ENCODE measurements at places on chromosomes 11 and 22.
A peak's percentile ranks its signal among the peaks of the same experiment; 100 is the strongest.

DNA sequence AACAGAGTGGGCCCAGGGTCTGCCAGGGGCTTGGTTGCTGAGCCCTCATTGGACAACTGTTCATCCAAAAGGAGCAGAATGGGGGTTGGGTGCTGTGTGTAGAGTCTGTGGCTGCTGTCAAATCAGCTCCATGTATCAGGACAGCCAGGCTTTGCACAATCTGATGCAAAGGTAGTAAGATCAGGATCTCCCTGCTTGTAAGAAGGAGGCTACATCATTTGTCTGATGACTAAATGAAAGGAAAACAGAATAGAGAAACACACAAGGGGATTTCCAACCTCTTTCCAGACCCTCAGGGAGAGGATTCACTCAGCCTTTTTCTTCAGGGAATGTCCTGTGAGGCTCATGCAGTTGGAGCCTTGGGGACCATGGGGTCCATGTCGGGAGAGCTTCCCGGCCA is 7.2 kb downstream of the MICAL2 start:
- DNase-seq, result no peak

DNA sequence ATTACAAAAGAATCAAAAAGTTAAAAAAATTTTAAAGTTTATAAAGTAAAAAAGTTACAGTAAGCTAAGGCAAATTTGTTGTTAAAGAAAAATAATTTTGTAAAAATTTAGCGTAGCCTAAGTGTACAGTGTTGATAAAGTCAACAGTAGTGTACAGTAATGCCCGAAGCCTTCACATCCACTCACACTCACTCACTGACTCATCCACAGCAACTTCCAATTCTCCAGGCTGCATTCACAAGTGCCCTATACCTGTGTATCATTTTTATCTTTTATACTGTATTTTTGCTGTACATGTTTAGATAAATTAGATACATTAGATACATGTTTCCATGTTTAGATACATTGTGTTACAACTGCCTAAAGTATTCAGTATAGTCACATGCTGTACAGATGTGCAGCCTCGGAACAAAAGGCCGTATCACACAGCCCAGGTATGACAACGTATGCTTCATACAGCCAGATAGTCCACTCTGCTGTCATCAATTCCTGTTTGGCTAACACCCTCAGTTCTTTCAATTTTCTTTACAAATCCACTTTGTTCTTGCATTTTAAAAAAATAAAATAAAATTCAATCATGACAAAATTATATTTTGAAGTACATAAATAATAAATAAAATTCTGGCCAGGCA is 80.7 kb downstream of the RBFOX2 start:
- DNase-seq, result no peak

- no peak for DNase-seq
These were observed 65.8 kb downstream of the LRRC32 start for GRCh38 chr11:76604626-76605241.

DNA sequence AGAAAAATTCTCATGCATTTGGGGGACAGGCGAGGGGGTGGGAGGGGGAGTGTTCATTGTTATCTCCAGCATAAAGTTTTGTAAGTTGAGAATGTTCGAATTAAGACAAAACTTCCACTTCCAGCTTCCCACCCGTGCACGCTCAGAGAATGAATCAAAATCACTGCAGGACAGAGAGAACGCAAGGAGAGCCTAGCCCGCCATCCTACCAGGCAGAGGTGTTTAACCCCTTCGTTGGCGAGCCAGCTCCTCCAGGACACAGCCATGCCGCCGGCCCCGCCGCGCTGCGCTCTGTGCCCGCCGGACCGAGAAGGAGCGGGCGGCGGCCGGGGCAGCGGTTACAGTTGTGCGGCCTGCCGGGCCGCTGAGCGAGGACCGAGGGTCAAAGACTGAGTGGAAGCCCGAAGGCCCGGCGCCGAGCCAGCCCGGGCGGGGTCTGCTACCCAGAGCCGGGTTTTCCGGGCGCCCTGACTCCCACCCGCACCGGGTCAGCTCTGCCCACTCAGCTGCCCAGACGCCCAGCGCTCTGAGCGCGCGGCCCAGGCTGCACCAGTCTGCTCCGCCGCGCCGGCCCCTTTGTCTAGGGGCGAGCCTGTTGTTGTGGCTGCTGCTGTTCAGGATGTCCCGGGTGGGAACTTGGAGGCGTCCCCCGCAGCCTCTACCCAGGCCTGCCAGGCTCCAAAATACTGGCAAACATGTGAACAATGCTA is at the start of gene NOX4:
Gene NOX4 (minus strand): TSS at position 395 of the 710 bp plus-strand sequence. CDS start 129 bp downstream, at position 266.
- no peak for DNase-seq

DNA sequence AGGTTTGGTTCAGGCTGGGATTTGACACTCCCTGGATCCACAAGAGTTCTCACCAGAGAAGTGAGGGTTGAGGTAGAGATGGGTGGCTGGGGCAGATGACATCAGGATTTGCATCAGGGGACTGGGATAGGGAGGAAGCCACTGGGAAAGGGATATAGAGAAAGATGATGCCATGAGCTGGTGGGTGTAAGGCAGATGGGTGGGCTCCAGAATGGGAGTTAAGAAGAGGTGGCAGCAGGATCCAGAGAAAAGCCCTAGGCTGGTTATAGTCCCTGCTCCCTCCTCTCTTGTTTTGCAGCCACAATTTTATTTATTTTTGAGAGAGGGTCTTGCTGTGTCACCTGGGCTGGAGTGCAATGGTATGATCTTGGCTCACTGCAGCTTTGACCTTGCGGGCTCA is 1.8 kb upstream of the C1QTNF4 start:
- DNase-seq, result no peak

DNA sequence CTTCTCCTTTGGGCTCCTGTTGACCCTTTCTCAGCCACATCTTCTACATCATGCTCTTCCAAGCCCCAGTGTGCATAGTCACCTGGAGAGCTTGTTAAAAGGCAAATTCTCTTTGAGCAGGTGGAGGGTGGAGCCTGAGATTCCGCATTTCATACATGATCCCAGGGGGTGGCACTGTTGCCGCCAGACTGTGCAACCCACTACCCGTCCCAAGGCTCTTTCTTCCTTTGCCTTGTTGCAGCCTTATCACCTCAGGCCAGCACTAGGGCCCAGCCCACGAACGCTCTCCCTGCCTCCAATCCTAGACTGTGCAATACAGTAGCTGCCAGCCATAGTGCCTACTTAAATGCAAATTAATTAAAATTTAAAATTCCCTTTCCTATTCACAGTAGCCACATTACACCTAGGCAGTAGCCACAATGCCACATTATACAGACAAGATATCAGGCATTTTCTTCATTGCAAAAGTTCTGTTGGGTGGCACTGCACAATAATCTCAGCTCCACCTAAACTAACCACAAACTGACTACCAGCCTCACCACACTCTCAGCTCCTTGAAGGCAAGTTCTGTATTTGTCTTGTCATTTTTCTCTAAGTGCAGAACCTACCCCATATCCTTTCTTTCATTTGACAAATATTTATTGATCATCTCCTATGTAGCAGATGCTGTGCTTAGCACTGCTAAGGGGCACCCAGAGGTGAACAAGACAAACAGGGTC is 4.6 kb upstream of the KCNJ5 start:
- DNase-seq, result no peak

GRCh38 chr22:32760815-32761214 is 40.7 kb upstream of the TIMP3 start:
- DNase-seq, result no peak

- DNase-seq, result no peak
These were observed 41.1 kb downstream of the OSBPL5 start for GRCh38 chr11:3123761-3124733.

- no peak for DNase-seq
These were observed 13.3 kb downstream of the ASCL2 start for GRCh38 chr11:2256951-2257700.

GRCh38 chr11:43576320-43576802 is 104.2 kb upstream of the HSD17B12 start:
- DNase-seq, result peak; percentile 81

DNA sequence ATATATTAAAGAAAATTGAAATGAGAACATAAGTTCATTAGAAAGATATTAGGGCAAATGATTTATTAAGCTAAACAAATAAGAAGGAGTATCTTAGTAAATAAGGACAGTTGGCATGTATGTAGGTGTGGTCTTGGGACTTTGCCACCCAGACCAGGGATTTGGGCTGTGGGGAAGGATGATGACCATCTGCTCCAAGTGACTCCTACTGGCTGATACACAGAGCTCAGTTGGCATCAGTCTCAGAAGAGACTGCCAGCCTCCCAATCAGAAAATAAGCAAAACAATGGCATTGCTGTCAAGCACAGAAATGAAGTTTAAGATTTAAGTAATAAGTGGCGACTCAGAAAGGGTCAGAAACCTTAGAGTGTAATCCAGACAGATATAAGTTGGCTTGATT is 49.5 kb downstream of the PAX6 start:
- peak; percentile 99 for DNase-seq

DNA sequence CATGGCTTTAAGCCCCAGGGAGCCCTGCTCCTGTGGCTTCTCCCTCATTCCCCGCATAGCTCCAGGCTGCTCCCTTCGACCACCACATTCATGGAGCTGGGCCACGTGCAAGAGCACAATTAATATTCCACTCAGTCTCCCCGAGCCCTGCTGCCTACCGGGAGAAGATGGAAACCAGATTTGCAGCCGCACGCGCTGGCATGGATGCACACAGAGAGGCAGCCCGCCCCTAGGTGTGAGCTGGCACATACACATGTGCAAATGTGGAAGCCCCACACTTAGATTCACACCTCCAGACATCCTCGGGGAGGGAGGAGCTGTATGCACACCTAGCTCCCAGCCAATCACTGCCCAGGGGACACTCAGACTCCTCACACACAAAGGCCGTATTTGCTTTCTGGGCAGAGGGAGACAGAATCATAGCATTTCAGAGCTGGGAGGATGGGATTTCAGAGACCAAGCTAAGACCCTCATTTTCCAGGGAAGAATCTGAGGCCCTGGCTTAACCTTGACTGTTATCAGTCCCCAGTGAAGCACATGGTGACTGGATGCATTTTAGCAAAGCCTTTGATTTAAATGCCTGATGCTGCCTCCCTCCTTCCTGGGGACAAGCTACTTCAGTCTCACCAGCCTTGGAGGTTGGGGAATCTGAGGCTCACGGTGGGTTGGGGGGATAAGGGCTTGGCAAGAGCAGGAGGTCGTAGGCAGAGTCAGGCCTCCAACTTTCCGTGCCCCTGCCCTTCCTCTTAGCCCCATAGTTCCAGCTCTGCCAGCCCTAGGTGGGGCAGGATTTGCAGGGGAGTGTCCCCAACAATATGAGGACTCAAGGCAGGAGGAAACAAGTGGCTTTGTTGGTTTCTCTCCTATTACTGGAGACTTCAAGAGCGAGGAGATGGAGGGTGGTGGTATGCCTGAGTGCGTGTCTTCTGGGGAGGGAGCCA is 5.3 kb upstream of the CREB3L1 start:
- DNase-seq, result no peak

DNA sequence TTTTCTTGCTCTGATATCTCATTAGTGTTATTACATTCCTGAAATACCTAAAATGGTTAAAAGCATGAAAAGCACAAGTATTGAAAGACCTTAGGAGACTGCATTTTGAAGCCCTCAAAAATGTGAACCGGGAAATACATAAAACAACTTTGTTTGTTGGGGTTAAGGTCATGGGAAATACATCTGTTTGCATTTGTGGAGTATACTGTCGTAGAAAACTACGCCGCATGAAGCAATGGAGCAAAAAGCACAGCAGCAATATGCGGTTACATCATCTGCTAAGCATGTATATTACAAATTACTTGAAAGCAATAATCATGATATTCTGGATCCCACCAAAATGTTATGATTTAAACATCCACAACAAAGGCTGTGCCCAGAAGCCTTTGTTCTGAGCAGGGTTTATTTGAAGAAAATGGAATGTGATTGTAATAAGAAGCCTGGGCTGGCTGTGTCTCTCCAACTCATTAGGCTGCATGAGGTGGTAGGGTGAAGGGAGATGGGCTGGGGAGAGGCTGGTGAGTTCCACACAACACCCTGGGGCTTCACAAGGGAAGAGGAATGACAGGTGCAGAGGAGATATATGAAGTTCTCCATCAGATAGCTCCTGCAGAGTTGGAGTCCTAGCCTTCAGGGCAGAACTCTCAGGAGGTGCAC is 64.7 kb upstream of the LIN7C start:
- DNase-seq, result no peak

DNA sequence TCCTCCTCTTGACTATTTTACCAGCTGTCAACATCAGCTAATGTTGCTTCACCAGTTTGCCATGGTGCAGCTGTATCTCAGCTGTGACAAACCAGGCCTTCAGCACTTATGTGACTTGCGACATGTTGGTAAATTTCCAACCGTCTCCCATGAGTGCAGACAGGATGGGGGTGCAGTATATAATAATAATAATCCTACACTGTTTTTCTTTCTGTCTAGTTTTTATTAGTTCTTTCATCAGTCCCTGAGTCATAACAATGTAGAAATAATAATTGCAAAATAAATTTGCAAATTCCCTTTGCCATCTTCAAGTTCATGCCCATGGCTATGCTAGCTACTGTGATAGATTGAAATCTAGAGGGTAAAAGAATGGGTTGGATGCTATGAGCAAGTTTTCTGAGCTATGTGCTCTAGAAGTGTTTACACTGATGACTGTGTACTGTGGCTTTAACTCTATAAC is 4.9 kb downstream of the MMP13 start:
- DNase-seq, result no peak

- DNase-seq, result no peak
These were observed 1599.2 kb upstream of the TENM4 start for GRCh38 chr11:81039916-81040524.

DNA sequence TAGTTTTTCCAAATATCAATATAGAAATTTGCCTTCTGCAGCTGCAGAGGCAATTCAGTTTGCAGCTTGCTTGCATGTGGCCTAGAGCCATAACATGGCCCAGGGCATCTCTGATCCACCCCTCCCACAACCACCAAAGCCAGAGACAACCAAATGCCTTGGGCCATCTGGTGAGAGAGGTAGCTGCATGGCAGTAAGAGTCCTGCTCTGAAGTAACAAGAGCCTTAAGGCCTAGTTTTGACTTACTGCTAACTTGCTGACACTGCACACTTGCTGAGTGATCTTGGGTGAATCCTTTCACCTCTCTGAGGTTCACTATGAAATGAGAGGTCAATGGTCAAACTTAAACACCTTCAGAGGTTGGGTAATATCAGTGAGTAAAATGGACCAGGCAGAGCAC is 4.9 kb upstream of the SPECC1L start:
- DNase-seq, result no peak

GRCh38 chr11:108906329-108906728 is 241.5 kb downstream of the DDX10 start:
- no peak for DNase-seq

- DNase-seq, result no peak
These were observed 203.8 kb downstream of the DLG2 start for GRCh38 chr11:85423316-85423715.

GRCh38 chr11:105181100-105181499 is 41.5 kb upstream of the CARD18 start:
- no peak for DNase-seq

DNA sequence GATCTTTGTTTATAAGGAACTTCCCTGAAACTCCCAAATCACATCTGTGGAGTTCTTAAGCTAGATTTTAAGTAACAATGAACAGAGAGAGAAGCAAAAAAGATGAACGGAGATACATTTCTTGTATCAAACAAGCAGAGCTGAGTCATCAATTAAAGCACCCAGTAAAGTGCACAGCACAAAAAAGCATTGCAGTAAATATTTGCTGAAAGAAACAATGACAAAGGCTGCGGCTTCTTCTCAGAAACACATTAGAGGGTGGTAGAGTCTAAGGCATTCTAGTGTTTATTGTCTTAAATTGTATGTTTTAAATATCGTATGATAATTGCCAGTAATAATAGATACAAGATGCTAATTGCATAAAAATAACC is 941.6 kb upstream of the CHORDC1 start:
- DNase-seq, result no peak
